ENCODE measurements at places on chromosomes 7 and 10. TPM values are rescaled to one million over a fixed set of nuclear protein-coding genes. Genes with fewer than 3 reads are reported as not detected.

Gene CAMK1D
- total RNA-seq, result 8.8 TPM

Gene FANK1
- total RNA-seq, result 24.7 TPM

Gene LRRN3
- total RNA-seq, result not detected

Gene CLRN3
- total RNA-seq, result not detected

Gene WNT16
- total RNA-seq, result not detected

Gene PPP1R3A
- not detected for total RNA-seq

Gene SORCS3
- not detected for total RNA-seq

Gene CCDC172
- not detected for total RNA-seq

Gene AGBL3
- 4.3 TPM for total RNA-seq

Gene SRRT
- total RNA-seq, result 144 TPM

Gene ELN
- total RNA-seq, result not detected

Gene CALML3
- total RNA-seq, result not detected

Gene ADAMTS14
- total RNA-seq, result 2.7 TPM

Gene MYL10
- total RNA-seq, result not detected

Gene HTRA1
- 14.9 TPM for total RNA-seq

Gene ASAH2
- total RNA-seq, result 8.3 TPM

Gene BLOC1S2
- 9.9 TPM for total RNA-seq

Gene JAZF1
- 0.30 TPM for total RNA-seq

Gene CCDC146
- total RNA-seq, result 15.9 TPM

Gene KCNMA1
- 0.68 TPM for total RNA-seq

Gene PRR15
- 64.9 TPM for total RNA-seq

Gene FRAT1
- total RNA-seq, result 2.4 TPM

Measured in PC-9 (cell line).